ENCODE measurements at places on chromosomes 16 and 17. TPM values are rescaled to one million over a fixed set of nuclear protein-coding genes. Genes with fewer than 3 reads are reported as not detected.

GRCh38 chr16:85978291-85978775, 79.4 kb downstream of the IRF8 start:
- DNase-seq = no peak
- H3K36me3 ChIP-seq = no peaks in the 10 kb centered on the region
- no peak overlapping the region for H3K27ac ChIP-seq
- peaks cover 64% of the 10 kb centered on the region for H3K27me3 ChIP-seq
- no peaks in the 10 kb centered on the region for H3K4me1 ChIP-seq

DNA sequence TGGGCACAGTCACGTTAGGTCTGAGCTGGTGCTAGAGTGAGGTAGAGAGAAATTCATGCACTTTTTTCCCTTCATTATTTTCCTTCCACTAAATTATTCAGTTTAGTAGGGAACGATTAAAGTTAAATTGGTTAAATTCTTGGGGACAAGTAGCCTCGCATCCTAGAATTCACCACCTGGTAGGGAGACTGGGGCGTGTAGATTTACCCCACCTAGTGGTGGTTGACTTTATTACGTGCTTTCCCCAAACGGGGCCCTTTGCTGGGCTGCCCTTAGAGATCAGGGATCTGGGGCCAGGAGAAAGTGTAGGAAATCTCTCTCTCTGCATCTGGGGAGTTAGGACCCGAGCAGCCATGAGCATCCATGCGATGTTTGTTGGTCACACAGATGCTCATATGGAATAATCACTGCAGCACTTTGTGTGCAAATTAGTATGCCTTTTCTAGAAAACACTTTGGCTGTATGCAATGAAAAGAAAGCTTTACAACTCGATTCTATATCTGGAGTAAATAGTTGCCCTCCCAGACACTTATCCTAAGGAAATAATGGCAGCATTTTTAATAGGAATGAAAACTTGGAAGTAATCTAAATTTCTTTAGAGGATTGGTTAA, 107.0 kb downstream of the PLCG2 start:
- no peak overlapping the region for H3K27ac ChIP-seq
- no peak overlapping the region for H3K4me3 ChIP-seq
- no peaks in the 10 kb centered on the region for H3K4me1 ChIP-seq
- peaks cover 29% of the 10 kb centered on the region for H3K27me3 ChIP-seq
- no peaks in the 10 kb centered on the region for H3K36me3 ChIP-seq
- no peak for DNase-seq

GLTPD2 gene
- total RNA-seq = not detected

IRX3 gene
- total RNA-seq = 0.47 TPM

TEKT5 gene
- total RNA-seq = not detected

DNA sequence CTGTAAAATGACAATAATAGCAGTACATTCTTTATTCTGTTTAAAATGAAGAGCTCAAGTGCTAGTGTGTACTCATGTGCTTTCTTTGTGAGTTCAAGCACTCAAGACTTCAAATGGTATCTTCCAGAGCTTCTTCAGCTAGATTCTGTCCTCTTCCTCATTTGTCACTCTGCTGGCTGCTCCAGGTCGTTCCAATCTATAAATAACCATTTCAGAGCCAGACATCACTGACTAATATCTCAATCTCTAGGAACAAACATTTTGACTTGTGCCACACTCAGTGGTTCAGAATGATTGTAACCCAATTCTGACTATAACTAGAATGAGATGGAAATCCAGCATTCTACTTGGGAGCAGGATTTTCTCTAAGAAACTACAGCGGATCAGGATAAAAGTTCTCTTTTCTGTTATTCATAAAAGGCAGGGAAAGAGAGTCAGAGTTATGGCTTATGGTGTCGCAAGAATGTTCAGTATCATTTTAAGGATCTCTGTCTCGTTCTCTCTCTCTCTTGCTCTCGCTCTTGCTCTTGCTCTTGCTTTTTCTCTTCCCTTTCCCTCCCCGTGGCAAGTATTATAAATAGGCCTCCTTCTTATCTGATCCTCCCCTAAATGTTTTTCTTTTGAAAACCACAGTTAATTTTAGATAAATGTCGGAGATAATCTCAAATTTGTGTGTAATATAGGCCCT, 116.3 kb upstream of the MAF start:
- H3K27me3 ChIP-seq = no peaks in the 10 kb centered on the region
- H3K4me1 ChIP-seq = peaks cover 64% of the 10 kb centered on the region
- peak overlapping the region; percentile 13 for H3K4me3 ChIP-seq
- no peaks in the 10 kb centered on the region for H3K36me3 ChIP-seq
- DNase-seq = no peak

DNA sequence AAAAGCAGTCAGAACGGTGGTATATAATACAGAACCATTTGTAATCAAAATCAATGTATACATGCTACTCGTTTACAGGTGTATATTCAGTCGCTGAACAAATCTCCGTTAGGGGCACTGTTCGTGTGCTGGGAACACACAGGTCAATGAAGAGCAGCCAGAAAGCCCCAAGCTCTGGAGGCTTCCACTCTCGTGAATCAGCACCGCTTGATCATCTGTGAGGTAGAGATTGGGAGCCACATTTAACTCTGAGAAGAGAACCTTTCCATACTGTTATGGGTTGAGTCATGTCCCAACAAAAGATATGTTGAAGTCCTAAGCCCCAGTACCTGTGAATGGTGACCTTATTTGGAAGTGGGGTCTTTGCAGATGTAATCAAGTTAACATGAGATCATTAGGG, 5.4 kb upstream of the CYTH1 start:
- peaks cover 40% of the 10 kb centered on the region for H3K4me1 ChIP-seq
- no peak for DNase-seq
- no peak overlapping the region for H3K27ac ChIP-seq

- H3K36me3 ChIP-seq = peaks cover 14% of the 10 kb centered on the region
- DNase-seq = no peak
- no peaks in the 10 kb centered on the region for H3K27me3 ChIP-seq
Observed at GRCh38 chr16:69306031-69306430, 5.1 kb upstream of the VPS4A start.

TNFRSF13B gene
- not detected for total RNA-seq

GRCh38 chr17:50365165-50365564, 7.8 kb downstream of the MRPL27 start:
- no peaks in the 10 kb centered on the region for H3K27me3 ChIP-seq
- H3K4me3 ChIP-seq = no peak overlapping the region
- H3K27ac ChIP-seq = no peak overlapping the region
- peaks cover 29% of the 10 kb centered on the region for H3K4me1 ChIP-seq
- H3K36me3 ChIP-seq = peaks cover 11% of the 10 kb centered on the region
- DNase-seq = peak; percentile 20

SOX15 gene
- 0.32 TPM for total RNA-seq

- H3K27ac ChIP-seq = no peak overlapping the region
Observed at GRCh38 chr17:47262586-47262985, 9.0 kb downstream of the ITGB3 start.

HAP1 gene
- total RNA-seq = not detected

- no peak for DNase-seq
- H3K27me3 ChIP-seq = peaks cover 12% of the 10 kb centered on the region
- H3K36me3 ChIP-seq = no peaks in the 10 kb centered on the region
- no peak overlapping the region for H3K4me3 ChIP-seq
- no peak overlapping the region for H3K27ac ChIP-seq
Observed at GRCh38 chr16:81796583-81797346, 17.7 kb downstream of the PLCG2 start.

DNA sequence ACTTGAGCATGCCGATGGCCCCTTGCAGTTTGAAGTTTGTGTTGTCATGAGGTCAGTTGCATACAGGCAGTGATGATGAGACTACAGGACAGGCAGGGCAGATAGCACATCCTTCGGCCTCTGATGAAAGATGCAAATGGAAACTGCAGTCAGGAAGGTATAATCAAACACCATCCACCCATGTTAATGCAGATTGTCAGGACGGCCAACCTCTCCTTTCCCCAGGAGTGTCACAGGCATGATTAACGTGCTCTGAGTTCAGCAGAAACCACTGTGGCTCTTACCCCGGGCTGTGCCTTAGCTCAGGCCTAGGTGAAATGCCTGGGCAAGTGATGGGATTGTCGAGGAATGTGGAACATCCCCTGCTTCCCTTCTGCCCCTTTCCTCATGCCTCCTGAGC, 893.5 kb upstream of the RBFOX1 start:
- no peak overlapping the region for H3K4me3 ChIP-seq
- H3K4me1 ChIP-seq = no peaks in the 10 kb centered on the region
- H3K27ac ChIP-seq = no peak overlapping the region
- DNase-seq = no peak

DNA sequence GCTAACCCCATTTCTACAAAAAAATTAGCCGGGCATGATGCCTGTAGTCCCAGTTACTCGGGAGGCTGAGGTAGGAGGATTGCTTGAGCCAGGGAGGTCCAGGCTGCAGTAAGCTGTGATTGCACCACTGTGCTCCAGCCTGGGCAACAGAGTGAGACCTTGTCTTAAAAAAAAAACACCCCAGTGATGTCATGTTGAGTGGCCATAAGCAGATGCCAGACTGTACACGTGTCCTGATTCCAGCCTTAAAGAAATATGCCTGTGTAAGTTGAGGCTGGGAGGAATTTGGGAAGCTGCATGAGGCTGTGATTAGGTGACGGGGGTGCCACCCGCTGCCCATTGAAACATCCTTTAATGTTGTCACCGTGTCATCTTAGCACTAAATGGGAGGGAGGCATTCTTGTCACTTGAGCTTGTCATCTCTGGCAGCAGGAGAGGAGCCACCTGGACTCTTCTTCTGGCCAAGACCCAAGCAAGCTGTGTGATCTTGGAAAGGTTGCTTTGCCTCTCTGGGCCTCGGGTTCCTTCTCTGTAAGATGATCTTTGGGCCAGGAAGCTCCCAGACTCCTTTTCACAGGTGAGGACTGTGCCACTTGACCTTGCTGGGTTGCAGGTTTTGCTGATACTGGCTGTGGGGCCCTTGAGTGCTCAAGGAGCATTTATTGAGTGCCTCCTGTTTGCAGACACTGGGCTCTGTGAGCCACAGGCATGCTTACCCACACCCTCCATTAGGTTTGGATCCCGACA, 98.3 kb upstream of the CIBAR2 start:
- DNase-seq = no peak
- H3K36me3 ChIP-seq = no peaks in the 10 kb centered on the region
- H3K4me3 ChIP-seq = no peak overlapping the region
- peaks cover 67% of the 10 kb centered on the region for H3K4me1 ChIP-seq
- H3K27ac ChIP-seq = peak overlapping the region; percentile 77

SP2 gene
- total RNA-seq = 16.8 TPM

KRT36 gene
- total RNA-seq = not detected
